ENCODE measurements at places on chromosomes 2 and 18.
A peak's percentile ranks its signal among the peaks of the same experiment; 100 is the strongest.

GRCh38 chr18:10015941-10016819 lies 102.4 kb downstream of the VAPA start:
- DNase-seq: no peak

- no peak for DNase-seq
These were observed 23.7 kb downstream of the CEP192 start for GRCh38 chr18:13014818-13015217.

GRCh38 chr2:1488851-1489250 lies 75.6 kb downstream of the TPO start:
- DNase-seq: no peak

- DNase-seq: no peak
These were observed 1757.3 kb upstream of the PIK3C3 start for GRCh38 chr18:40197711-40198110.

DNA sequence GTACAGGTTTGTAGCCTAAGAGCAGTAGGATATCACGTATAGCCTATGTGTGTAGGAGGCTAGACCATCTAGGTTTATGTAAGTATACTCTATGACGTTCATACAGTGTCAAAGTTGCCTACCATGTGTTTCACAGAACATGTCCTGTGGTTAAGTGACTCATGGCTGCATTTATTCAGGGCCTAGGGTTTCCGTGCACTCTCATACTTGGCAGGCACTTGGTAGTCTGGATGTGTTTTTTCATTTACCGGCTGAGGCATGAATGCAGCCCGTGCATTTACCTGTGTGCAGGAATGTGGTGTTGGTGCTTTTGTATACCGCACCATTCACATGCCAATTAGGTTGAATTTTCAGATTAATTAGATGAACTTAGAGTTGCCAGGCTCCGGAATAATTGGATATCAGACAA lies 43.4 kb downstream of the MYL12B start:
- DNase-seq: no peak

- no peak for DNase-seq
These were observed 271.0 kb downstream of the MYCN start for GRCh38 chr2:16211341-16211740.

GRCh38 chr2:44360749-44361329 lies 455 bp downstream of the PREPL start:
- DNase-seq: no peak

- DNase-seq: peak; percentile 37
These were observed 189.0 kb downstream of the RPIA start for GRCh38 chr2:88880441-88880953.

DNA sequence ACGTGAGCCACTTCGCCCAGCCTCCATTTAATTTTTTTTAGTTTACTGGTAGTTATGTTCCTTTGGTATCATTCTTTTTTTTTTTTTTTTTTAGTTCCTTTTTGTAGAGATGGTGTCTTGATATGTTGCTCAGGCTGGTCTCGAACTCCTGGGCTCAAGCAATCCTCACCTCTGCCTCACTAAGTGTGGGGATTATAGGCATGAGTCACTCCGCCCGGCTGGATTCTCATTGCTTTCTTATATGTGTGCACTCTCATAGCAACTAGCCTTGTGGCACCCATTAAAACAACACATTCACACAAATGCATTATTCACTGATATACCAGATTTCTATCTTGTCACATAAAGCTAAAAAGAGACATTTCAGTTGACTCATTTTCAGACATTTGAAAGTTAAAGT lies 4.2 kb downstream of the TTC27 start:
- DNase-seq: no peak

DNA sequence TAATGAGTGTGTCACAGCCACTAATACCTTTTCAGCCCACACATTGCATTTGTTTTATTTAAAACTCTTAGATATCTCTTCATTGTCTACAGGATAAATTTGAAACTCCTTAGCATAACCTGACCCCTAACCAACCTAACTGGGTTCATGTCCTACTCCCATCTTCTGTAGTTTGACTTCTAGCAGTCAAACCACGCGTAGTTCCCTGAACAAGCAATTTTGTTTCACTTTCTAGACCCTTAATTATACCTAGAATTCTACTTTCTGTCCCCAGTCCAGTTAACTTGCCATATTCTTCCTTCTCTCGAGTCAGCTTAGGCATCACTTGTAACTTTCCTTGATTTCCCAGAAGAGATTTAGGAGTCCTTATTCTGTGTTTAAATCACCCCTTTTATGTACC lies 55.1 kb downstream of the RBBP8 start:
- no peak for DNase-seq

GRCh38 chr2:142880279-142880678 lies 2.8 kb downstream of the KYNU start:
- no peak for DNase-seq

GRCh38 chr18:24456549-24456948 lies 3.9 kb upstream of the HRH4 start:
- no peak for DNase-seq
